ENCODE measurements at places on chromosomes 1 and 21.
A peak's percentile ranks its signal among the peaks of the same experiment; 100 is the strongest.

GRCh38 chr1:213075725-213076124 lies 24.7 kb downstream of the RPS6KC1 start:
- no peak for DNase-seq

DNA sequence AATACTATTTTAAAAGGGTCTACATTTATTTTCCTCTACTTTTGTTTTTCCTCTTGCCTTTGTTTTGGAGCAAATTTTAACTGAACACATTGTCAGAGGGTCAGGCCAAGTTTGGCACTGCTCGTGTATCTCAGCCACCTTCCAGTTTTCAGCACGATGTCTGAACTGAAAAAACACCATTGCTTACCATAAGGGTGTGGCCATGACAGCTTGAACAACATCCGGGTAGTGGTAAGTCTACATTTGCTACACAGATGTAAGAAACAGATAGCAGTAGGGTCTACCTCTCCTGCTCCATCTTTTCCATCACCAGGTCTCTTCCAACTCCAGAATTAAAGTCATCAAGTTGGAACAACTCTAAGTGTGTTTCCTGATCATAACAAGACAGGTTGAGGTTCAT lies 4.2 kb downstream of the HIVEP3 start:
- no peak for DNase-seq

GRCh38 chr1:18907917-18908845 lies 5.8 kb upstream of the ALDH4A1 start:
- DNase-seq, result no peak

- DNase-seq, result no peak
These were observed 19.7 kb upstream of the DYNLT5 start for GRCh38 chr1:66732407-66733166.

- DNase-seq, result no peak
These were observed 28.9 kb downstream of the FAF1 start for GRCh38 chr1:50930965-50931737.

GRCh38 chr1:202662081-202662480 lies 48.2 kb downstream of the SYT2 start:
- DNase-seq, result no peak

DNA sequence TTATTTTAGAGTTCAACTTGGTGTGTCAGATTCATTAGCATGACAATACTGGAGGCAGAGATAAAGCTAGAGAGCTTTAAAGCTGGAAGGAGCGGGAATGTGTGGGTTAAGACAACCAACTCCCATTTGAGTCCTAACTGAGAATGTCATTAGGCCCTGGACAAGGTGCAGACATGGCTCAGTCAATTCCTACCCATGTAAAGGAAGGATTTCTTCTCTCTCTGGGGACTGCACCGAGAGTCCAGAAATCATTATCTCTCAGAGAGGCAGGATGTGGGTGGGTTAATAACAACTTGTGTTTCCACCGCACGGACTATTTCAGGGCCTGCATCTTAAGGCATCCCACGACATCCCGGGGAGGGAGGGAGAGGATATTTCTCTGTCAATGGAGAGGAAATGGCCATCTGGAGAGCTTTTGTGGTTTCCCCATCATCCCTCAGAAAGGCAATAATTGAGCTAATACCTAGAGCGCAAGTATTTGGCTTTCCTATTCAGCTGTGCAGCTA lies 46.7 kb upstream of the SARS1 start:
- no peak for DNase-seq

DNA sequence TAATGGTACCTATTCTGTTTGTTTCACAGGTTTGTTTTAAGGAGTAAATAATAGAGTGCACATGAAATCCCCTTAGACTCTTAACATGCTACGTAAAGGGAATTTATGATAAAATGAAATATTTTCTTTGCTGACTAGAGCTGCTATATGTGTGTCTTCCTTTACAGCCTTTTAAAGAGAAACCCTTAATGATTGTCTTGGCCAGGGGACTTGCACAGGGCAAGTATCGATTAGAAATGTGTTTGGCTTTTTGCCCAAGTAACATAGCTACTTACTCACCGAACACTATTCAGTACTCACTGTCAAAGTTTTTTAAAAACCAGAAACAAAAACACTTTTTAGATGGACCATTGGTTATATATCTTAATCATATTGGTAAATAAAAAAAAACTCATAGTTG lies 71.3 kb upstream of the KIAA1614 start:
- DNase-seq, result no peak

DNA sequence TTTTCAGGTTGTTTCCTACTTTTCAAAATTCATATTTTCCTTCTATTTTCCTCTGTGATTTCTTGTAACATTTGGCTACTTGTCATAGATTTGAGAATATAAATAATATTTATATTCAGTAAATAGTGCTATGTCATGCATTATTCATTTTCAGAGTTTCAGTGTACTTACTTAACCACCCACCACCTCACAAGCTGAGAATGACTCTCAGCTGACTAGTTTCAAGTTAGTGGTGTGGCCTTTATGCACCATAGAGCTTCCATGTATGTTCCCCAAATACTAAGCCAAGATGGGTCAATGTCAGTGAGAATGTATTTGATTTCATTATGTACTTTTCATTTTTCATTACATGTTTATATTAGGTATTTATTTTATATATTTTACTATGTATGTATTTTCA lies 56.9 kb upstream of the RGS1 start:
- DNase-seq, result no peak

DNA sequence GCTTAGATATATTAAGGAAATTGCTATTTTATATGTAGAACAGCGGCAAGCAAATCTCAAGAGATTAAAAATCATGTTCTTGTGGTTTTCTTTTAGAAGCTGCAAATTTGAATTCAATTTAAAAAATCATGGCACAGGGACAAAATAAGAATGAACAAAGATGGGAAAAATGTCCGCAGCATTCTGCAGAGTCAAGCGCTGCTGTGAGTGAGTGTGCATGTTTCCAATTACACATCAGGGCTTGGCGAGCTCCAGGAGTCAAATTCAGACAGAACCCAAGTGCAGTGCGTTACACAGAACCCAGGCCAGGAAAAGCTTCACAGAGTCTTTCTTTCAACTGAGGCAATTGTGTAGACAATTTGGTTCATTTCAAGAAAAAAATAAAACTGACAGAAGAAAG lies 33.3 kb upstream of the ERG start:
- DNase-seq, result no peak

- DNase-seq, result no peak
These were observed 36.8 kb downstream of the CLCA1 start for GRCh38 chr1:86505564-86505902.

DNA sequence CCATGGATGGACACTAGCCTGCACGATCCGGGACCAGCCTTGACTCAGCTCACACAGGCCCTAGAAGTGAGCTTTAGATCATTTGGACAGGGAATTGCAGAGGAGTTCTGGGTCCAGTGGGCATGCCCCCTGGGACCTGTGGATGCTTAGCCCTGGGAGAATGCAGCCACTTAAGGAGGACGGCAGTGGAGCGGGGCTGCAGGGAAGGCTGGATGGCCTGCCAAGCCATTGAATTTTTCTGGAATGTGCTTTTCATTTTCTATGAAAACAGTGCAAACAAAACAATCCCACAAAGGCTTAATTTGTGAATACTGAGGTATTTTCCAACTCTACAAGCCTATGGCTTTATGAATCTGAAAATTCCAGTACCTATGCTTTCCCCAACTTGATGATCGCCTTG lies 80.4 kb upstream of the GCLM start:
- no peak for DNase-seq

DNA sequence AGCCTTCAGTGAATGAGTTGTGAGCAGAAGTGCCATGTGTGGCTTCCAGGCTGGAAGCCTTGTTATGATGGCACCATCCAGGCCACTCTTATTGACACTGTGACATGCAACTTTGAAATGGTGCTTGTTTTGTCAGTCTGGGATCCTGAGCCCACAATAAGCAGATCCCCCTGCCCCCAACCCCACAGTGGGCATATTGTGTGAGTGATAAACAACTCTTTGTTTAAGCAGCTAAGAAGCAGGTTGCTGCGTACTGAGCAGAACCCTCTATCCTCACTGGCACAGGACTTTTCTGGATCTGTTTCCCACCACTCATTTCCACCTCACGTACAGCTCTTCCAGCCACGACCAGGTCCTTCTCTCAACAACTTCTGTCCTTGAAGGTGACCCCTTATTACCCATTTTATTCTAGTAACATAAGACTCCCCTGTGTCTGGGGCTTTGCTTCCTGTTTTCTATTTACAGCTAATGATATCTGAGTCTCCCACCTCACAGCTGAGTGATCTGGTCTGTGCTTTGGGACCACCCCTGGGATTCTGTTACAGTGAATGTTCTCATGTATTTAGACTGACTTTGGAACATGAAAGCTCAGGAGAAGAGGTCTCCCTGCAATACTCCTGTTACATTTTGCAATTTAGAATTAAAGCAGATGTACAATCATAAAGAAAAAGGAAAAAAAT lies 375.5 kb downstream of the PCP4 start:
- DNase-seq, result no peak

DNA sequence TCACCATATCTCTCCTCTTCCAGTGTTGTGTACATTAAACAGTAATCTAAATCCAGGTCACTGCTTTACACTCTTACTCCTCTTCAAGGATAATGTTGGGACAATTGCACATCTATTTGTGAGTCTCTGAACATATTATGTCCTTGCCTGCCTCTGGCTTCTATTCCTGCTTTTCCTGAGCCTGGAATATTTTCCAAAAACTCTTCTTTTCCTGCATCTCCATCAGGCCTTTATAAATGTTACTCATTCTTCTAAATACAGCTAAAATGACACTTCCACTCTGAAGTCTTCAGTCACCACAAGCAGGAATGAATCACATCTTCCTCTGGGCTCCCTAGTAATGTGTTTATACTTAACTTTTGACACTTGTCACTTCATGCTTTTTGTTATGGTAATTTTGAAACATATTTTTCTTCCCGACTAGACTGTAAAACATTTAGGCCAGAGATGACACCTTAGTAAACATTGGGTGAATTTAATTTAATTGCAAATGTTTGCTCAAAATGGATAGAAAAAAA lies 396.0 kb downstream of the LRRIQ3 start:
- no peak for DNase-seq

DNA sequence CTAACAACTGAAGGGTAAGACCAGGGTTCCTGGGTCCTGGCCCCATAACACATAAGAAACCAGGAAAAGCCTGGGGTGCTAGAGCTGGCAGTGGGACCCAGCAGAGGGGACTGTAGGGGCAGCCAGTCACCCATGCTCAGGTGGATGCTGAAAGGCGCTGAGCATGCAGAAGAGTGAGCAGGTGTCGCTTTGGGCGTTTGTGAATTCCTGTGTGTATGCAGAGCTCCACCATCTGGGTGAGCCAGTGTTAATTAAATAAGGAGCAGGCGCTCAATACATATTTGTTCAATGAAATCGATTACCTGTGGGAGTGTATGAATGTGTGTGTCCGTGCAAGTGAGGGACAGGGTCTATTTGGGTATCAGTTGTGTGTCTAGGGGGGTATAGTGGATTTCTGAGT lies 499 bp downstream of the C1QA start:
- DNase-seq, result no peak

- no peak for DNase-seq
These were observed at the start of gene KCNH1 for GRCh38 chr1:211133836-211134669. KCNH1 (minus strand) TSS chr1:211134148; CDS start chr1:211133945, 203 bp downstream.

DNA sequence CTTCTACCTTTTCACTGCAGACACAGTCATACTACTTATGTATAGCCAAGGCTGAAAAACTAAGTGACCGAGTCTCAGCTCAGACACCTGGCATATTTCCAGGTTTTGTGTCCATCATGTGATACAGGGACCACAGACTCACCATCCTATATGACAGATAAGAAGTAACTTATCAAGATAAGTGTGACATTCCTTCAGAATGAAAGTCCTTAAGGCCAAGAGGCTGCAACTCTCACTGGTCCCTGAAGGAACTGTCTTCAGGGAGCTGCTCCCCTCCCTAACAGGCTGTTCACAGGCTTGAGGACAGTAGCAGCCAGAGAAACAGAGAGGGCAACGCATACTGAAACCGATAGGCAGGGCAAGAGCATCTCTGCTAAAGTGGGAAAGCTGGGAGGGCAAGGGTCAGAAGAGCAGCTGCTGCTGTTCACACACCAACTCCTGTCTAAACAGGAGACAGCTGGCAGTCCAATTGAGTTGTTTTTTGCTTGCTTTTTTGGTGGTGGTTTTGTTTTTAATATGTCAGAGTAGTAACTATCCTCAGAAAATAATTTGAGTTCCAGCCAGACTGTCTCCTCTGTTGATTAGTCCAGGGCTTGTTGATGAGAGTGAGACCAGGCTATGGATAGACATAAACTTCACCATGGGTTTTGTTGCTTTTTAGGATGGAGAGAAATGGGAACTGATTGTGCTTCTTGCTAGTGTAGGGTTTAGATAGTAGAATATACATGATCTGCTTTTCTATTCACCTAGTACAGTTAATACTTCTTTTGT lies 67.7 kb downstream of the MACF1 start:
- no peak for DNase-seq

- no peak for DNase-seq
These were observed 58.3 kb upstream of the SDC3 start for GRCh38 chr1:30966690-30967369.

DNA sequence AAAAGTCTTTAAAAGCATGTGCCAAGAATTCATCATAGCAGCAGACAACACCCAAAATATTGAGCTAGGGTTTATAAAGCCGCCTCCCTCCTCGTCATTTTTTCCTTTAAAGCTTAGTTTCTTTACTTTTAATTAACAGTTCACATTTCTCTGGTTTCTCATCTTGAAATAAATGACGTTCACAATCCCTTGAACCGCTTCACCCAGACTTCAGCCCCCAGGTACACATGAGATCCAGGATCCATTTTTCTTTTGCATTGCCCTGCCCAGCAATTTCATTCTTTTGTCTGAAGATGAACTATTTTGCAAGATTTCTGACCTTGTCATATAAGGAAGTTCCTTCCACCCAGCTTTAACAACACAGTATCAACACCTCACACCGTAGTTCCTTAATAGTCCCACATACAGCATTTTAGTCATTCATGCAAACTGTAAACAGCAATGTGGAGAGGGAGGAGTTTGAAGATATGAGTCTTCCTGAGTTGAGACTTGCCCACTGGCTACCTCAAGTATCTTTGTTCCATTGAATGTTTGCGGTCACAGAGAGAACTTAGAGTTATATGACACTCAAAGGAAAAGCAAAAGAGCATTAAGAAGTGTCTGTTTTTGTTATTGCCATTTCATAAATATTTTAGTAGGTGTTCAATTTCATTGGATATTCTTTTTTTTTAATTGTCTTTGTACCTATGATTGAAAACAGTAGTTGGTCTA lies 35.3 kb upstream of the CACYBP start:
- no peak for DNase-seq

- DNase-seq, result no peak
These were observed 183.2 kb downstream of the TRABD2B start for GRCh38 chr1:47813970-47814369.

DNA sequence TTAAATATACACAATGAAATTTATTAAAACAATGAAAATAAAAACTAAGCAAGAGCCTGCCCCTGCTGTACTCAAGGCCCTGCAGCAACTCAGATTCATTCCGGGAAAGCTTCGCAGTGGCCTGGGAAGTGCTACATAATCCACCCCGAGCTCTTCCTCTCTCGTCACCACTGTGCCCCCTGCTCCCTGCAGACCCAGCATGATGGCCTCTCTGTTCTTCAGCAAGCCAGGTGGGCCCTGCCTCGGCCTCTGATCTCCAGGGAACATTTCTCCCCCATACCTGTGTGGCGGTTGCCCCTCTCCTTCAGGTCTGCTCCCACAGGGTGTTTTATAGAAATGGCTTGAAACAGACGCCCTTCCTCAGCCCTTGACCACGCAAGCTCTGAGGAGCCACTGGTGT lies 10.6 kb downstream of the RNF187 start:
- no peak for DNase-seq

GRCh38 chr1:230084408-230085177 lies 17.6 kb downstream of the GALNT2 start:
- peak; percentile 92 for DNase-seq
